Hepatic stellate cell (primary cell): ENCODE measurements at places on chromosomes 13 and 19.
A peak's percentile ranks its signal among the peaks of the same experiment; 100 is the strongest.

GRCh38 chr13:44352671-44353070 lies 21.0 kb upstream of the SERP2 start:
- no peak for DNase-seq

- no peak for DNase-seq
These were observed 805 bp downstream of the EVI5L start for GRCh38 chr19:7830823-7831222.

DNA sequence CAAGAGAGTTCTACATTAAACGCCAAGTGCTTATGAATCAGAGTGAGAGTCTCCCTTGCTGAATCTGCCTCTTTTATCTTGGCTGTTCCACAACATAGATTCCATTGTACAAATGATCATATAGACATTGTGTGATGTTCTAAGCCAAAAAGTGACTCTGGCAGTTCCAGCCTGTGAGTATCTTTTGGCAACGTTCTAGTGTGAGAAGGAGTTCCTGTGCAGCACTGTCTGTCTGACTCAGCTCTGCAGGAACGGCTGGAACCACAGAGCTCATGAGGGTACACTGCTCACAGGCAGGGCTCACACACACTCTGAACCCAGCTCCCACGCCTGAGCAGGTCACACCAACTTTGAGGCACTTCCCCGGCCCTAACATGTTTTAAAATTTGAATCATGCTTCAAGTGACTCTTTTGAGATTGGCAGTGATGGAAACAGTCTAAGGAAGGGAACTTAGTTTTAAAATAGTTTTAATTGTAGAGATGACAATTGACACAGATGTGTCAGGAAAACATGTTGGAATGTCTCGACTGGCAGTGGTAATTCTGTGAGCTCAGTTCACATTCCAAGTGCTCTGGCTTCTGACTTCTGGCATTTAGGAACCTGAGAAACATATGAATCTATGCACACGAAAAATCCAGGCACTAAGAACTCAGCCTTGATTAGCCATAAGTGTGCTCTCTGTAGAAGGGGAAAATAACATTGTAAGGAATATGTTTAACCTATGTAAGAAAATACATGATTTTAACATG lies 272.0 kb downstream of the UQCRFS1 start:
- peak; percentile 55 for DNase-seq

GRCh38 chr13:37342205-37342604 lies 236.7 kb upstream of the CSNK1A1L start:
- no peak for DNase-seq

- no peak for DNase-seq
These were observed 17.8 kb downstream of the SULT2B1 start for GRCh38 chr19:48569814-48570213.

GRCh38 chr19:28847468-28847867 lies 365.5 kb downstream of the UQCRFS1 start:
- no peak for DNase-seq

DNA sequence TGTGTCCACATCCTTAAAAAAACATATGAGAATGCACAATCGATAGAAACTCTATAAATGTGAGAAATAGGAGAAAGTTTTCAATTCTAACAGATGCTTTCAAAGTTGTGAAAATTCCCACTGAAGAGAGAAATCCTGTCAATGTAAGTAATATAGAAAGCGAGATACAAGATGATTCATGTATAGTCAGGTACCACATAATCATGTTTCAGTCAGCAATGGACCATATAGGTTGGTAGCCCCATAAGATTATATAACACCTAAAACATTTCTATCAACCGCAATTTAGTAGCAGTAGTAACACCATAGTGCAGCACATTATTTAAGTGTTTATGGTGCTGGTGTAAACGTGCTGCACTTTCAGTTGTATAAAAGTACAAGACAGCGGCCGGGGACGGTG lies 18.5 kb downstream of the ZNF791 start:
- no peak for DNase-seq

DNA sequence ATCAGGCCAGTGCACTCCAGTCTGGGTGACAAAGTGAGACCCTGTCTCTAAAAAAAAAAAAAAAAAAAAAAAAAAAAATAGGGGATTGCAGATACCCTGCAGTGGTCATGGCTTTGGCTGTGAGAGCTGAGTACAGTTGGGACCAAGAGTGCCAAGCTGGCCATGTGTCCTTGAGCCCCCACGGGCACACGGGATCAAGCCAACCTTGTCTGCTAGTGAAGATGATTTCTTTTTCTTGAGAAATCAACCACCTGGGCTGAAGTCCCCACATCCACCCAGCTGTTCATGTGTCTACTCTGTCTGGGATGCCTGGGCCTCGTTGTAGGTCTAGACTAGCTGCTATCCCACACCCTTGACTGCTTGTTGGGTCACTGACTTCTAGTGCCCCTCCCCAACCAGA lies 34.0 kb downstream of the CERS4 start:
- DNase-seq, result no peak

GRCh38 chr19:58556622-58557220 lies 1.7 kb downstream of the UBE2M start:
- no peak for DNase-seq

GRCh38 chr19:18919086-18919899 lies at the start of the genes COPE and DDX49:
TSS of gene COPE (minus strand) at chr19:18919387. CDS start at chr19:18919348, 39 bp downstream.
TSS of gene DDX49 (plus strand) at chr19:18919715. CDS start at chr19:18919742, 27 bp downstream.
- peak; percentile 100 for DNase-seq

DNA sequence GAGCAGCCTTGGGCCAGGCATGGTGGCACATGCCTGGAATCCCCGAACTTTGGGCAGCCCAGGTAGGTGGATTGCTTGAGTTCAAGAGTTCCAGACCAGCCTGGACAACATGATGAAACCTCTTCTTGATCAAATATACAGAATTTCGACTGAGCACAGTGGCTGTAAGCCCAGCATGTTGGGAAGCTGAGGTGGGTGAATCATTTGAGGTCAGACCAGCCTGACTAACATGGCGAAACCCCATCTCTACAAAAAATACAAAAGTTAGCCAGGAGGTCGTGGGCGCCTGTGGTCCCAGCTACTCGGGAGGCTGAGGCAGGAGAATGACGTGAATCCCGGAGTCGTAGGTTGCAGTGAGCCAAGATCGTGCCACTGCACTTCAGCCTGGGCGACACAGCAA lies 8.0 kb upstream of the NLRP7 start:
- no peak for DNase-seq

GRCh38 chr13:20703780-20704458 lies 420 bp downstream of the IL17D start:
- DNase-seq, result peak; percentile 91

DNA sequence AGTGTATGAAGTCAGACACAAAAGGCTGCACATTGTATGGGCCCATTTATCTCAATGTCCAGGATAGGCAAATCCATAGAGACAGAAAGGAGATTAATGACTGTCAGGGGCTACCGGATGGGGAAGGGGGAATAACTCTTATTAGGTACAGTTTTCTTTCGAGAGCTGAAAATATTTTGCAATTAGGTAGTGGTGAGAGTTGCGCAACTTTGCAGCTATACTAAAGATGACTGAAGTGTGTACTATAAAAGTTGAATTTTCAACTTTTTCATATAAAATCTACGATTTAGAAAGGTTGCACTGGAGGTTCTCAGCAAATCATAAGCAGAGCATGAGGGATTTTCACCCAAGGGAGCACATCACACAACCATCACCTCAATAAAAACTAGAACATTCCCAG lies 16.1 kb upstream of the SLC15A1 start:
- DNase-seq, result no peak
